ENCODE measurements at places on chromosomes 12 and 14.

- H3K36me3 ChIP-seq = peaks cover 17% of the 10 kb centered on the region
- no peak overlapping the region for H3K4me3 ChIP-seq
- DNase-seq = no peak
- H3K27me3 ChIP-seq = no peaks in the 10 kb centered on the region
- H3K4me1 ChIP-seq = peaks cover 16% of the 10 kb centered on the region
Measured at GRCh38 chr14:63444588-63444987, 98.6 kb downstream of the PPP2R5E start.

DNA sequence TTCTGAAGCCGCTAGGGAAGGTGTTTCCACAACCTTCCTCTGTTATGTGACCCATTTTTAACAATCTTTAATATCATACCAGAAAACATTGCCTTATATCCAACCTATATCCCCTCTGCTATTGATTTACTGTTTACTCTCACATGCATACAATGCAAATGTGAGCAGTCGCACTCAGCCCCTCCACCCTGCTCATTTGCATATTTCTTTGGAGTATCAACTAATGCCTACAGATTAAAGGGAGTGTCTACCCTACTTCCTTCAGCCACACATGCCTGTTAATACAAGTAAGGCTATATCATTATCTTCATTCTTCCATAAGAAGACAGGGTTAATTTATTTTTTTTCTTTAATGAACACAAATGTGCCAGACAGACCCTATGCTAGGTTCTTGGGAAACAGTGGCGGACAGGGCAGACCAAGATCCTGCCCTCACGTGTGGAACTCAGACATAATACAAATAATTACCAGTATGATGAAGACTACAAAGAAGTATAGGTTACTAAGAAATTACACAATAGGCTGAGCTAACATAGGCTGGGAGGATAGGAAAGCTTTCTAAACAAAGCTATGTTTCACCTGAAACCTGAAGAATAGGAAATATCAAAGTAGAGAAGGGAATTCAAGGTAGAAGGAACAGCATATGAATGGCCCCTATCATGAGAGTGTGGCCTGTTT is 107.3 kb upstream of the MDM1 start:
- H3K27ac ChIP-seq = no peak overlapping the region
- H3K4me1 ChIP-seq = peaks cover 19% of the 10 kb centered on the region
- no peak for DNase-seq
- H3K4me3 ChIP-seq = no peak overlapping the region

DNA sequence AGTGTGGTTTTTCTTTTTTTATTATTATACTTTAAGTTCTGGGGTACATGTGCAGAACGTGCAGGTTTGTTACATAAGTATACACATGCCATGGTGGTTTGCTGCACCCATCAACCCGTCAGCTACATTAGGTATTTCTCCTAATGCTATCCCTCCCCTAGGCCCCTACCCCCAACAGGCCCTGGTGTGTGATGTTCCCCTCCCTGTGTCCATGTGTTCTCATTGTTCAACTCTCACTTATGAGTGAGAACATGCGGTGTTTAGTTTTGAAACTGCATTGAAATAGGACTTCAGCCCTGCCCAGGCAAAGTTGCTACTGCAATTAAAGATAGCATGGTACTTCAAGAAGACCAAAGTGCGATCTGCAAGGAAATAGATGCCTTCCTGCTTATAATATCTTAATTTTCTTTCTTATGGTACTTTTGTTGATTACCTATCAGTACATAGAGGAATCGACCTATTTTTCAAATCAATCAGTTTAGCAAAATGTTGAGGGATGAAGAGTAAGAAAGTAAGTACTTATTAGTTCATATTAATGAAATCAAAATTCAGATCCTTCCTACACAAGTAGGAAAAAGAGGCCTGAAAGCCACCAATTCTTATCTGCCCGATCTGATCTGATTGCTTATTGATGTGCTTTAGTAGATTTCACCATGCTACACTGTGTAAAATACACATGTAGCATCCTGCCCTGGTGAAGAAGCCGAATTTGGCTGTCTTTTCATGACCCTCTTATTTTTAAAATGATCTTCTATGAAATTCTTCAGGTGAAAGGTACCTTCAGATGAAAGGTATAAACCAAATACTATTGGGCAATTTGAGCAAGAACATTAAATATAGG is 1.6 kb downstream of the LTA4H start:
- no peak overlapping the region for H3K4me3 ChIP-seq
- no peak for DNase-seq
- peaks cover 23% of the 10 kb centered on the region for H3K4me1 ChIP-seq
- H3K27me3 ChIP-seq = no peaks in the 10 kb centered on the region

- H3K4me3 ChIP-seq = no peak overlapping the region
- H3K27me3 ChIP-seq = no peaks in the 10 kb centered on the region
- H3K27ac ChIP-seq = no peak overlapping the region
Measured at GRCh38 chr12:2396448-2396871, 343.7 kb downstream of the CACNA1C start.

- no peaks in the 10 kb centered on the region for H3K27me3 ChIP-seq
- no peak overlapping the region for H3K27ac ChIP-seq
- H3K4me1 ChIP-seq = no peaks in the 10 kb centered on the region
- DNase-seq = no peak
Measured at GRCh38 chr12:10901427-10901826, 7.9 kb downstream of the TAS2R13 start.

- no peaks in the 10 kb centered on the region for H3K36me3 ChIP-seq
- H3K27me3 ChIP-seq = no peaks in the 10 kb centered on the region
- no peak for DNase-seq
- H3K4me1 ChIP-seq = no peaks in the 10 kb centered on the region
- no peak overlapping the region for H3K4me3 ChIP-seq
- H3K27ac ChIP-seq = no peak overlapping the region
Measured at GRCh38 chr14:46230540-46230939, 421.0 kb downstream of the RPL10L start.

DNA sequence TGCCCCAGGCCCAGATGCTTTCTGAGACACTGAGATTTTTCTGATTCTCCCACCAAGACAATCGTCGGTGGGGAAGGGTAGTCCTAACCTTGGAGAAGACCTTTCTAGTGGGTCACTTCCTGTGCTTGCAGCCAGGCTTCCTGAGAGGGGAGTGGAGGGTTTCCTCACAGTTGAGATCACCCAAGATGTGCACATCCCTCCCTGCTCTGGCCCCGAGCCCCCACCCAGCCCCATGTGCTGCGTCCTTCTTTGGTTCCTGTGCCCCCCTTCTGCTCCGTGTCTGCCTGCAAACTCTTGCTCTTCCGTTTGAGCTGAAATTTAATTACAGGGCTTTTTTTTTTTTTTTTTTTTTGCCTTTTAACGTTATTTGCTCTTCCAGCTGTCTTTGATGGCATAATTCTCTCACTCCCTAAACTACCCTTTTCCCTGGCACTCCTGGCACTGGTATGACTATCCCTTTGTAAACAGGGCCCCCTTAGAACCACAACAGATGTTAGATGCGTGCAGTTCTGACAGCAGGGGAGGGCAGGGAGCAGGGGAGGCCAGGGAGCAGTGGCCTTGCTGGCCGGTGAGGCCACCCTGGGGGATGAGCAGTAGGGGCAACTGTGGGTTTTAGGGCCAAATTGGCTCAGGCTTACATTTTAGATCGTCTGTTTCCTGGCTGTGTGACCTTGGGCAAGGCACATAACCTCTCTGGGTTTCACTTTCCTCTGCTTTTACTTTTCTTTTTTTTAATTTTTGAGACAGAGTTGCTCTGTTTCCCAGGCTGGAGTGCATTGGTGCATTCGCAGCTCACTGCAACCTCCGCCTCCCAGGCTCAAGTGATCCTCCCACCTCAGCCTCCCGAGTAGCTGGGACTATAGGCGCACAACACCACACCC is 144.5 kb downstream of the PHETA1 start:
- no peaks in the 10 kb centered on the region for H3K36me3 ChIP-seq
- peaks cover 7% of the 10 kb centered on the region for H3K4me1 ChIP-seq
- H3K27ac ChIP-seq = no peak overlapping the region

- DNase-seq = no peak
- peak overlapping the region; percentile 40 for H3K27ac ChIP-seq
- H3K4me3 ChIP-seq = no peak overlapping the region
- peaks cover 47% of the 10 kb centered on the region for H3K4me1 ChIP-seq
- H3K36me3 ChIP-seq = no peaks in the 10 kb centered on the region
Measured at GRCh38 chr12:27462851-27463250, 16.3 kb downstream of the SMCO2 start.

DNA sequence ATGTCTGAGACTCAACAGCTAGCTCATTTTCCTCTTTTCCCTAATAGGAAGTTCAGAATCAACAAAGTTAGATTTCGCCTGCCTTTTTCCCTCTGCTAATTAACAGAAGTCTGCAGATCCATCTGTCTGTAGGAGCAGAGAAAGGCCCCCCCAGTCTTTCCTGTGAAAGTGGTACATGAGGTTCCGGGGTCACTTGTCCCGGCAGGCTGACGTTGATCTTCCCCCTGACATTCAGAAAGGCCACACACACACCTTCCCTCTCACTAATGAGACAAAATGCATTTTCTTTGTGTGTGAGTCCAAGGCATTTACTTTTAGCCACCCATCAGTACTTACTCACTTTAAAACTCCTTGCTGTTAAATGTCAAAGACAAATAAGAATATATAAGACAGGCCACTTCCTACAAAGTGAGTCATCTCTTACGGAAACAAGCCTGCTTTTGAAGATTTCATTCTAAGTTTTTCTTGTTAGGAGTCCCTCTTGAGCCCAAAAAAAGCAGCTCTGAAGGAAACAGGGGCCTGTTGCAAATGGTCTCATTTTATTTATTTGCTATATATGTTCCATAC is 138.7 kb downstream of the TTC7B start:
- H3K4me1 ChIP-seq = peaks cover 41% of the 10 kb centered on the region
- peak; percentile 32 for DNase-seq
- H3K27me3 ChIP-seq = no peaks in the 10 kb centered on the region

- H3K4me1 ChIP-seq = no peaks in the 10 kb centered on the region
- no peak for DNase-seq
- no peak overlapping the region for H3K27ac ChIP-seq
- H3K36me3 ChIP-seq = no peaks in the 10 kb centered on the region
- no peaks in the 10 kb centered on the region for H3K27me3 ChIP-seq
- H3K4me3 ChIP-seq = no peak overlapping the region
Measured at GRCh38 chr12:79662046-79662811, 28.5 kb downstream of the PAWR start.

DNA sequence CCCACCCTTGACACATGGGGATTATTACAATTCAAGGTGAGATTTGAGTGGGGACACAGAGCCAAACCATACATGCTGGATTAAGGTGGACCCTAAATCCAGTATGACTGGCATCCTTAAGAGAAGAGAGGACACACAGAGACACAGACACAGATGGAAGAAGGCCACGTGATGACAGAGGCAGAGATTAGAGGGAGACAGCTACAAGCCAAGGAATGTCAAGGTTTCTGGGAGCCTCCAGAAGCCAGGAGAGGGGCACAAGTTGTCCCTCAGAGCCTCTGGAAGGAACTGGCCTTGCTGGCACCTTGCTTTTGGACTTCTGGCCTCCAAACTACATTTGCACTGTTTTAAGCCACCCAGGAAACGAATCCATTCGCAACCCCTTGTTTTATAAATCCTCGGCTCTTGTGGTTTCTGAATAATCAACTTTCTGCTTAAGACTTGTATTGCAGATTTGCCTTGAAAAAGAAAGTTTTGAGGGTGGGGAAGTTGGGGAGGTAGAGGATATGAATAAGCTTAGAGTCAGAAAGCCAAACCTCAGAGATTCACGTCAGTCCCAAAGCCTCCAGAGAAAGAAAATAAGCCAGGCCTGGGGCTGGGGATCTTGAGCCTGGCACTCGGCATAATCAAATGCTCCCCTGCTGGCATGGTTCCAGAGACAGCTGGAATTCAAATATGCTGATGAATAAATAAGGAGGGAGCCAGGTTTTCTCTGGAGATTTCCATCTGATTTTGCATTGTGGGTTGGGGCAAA is 224.2 kb upstream of the PWP1 start:
- peaks cover 3% of the 10 kb centered on the region for H3K36me3 ChIP-seq
- peaks cover 7% of the 10 kb centered on the region for H3K4me1 ChIP-seq
- H3K4me3 ChIP-seq = no peak overlapping the region
- DNase-seq = no peak

DNA sequence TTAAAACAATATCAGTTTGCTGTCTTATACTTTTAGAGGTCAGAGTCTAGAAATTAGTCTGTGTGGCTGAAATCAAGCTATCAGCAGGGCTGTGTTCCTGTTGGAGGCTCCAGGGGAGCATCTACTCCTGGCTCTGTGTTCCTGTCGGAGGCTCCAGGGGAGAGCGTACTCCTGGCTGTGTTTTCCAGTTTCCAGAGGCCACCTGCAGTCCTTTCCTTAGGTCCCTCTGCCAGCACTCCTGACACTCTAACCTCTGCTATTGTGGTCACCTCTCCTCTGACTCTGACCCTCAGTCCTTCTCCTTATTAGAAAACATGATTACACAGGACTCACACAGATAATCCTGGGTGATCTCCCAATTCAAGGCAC is 1140.7 kb upstream of the TMEM132C start:
- no peak overlapping the region for H3K27ac ChIP-seq
- no peak for DNase-seq
- peaks cover 5% of the 10 kb centered on the region for H3K27me3 ChIP-seq

GRCh38 chr12:67426067-67426466 is 156.9 kb downstream of the CAND1 start:
- no peak for DNase-seq
- H3K36me3 ChIP-seq = no peaks in the 10 kb centered on the region
- H3K4me1 ChIP-seq = peaks cover 12% of the 10 kb centered on the region
- H3K27ac ChIP-seq = no peak overlapping the region

GRCh38 chr14:53890611-53891101 is 66.0 kb downstream of the BMP4 start:
- H3K36me3 ChIP-seq = no peaks in the 10 kb centered on the region
- peaks cover 17% of the 10 kb centered on the region for H3K27me3 ChIP-seq
- no peak for DNase-seq
- no peak overlapping the region for H3K27ac ChIP-seq

DNA sequence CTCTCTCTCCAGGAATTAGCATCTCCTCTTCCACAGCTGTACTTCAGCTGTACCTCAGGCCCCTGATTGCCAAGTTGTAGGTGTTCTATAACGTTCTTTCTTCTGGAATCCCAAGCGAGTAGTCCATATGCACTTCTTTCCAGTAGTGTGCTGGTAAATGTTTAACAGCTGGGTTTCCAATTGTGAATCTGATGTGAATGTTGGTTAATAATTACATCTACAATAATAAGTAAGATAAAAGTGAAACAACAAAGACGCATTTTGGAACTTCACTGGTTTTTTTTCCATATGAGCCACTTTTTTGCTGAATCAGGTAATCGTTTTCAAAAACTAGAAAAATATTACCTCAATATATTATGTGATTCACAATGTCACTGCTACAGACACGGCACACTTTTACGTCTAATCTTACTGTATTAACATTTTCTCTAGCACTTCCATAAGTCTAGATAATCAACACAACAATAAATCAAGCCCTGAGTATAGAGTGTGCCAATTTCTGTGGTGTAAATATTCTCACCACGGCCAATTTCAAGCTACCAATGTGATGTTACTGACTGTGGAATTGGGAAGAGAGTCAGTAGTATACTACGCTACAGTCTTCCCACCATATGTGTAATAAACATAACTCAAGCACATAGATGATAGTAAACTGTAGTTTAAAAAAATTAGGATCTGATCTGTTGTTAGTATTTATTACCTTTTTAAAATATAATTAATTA is 113.0 kb downstream of the ZFP36L1 start:
- H3K4me1 ChIP-seq = peaks cover 49% of the 10 kb centered on the region
- H3K27ac ChIP-seq = no peak overlapping the region
- DNase-seq = no peak
- no peak overlapping the region for H3K4me3 ChIP-seq
